ENCODE measurements at places on chromosomes 1 and 21. TPM values are rescaled to one million over a fixed set of nuclear protein-coding genes. Genes with fewer than 3 reads are reported as not detected.

C1orf116 gene
- not detected for total RNA-seq

OR6P1 gene
- not detected for total RNA-seq

PRELP gene
- not detected for total RNA-seq

SPTA1 gene
- not detected for total RNA-seq

SLC44A3 gene
- total RNA-seq, result 0.22 TPM

B3GALT5 gene
- not detected for total RNA-seq

ISG20L2 gene
- 55.7 TPM for total RNA-seq

TTLL10 gene
- 1.7 TPM for total RNA-seq

KCNT2 gene
- not detected for total RNA-seq

COL16A1 gene
- 0.44 TPM for total RNA-seq

KLHDC7A gene
- total RNA-seq, result not detected

DENND2C gene
- 0.15 TPM for total RNA-seq

TMPRSS3 gene
- 5.8 TPM for total RNA-seq

RGS21 gene
- not detected for total RNA-seq

RHCE gene
- total RNA-seq, result 0.22 TPM

HCN3 gene
- 2.3 TPM for total RNA-seq

C1orf94 gene
- not detected for total RNA-seq

PRAMEF26 gene
- total RNA-seq, result not detected

LEMD1 gene
- 1.7 TPM for total RNA-seq

RIMKLA gene
- total RNA-seq, result 2.2 TPM

SLC45A1 gene
- 0.20 TPM for total RNA-seq

EPHX1 gene
- total RNA-seq, result 1.0 TPM

OR2L8 gene
- total RNA-seq, result not detected

CRNN gene
- total RNA-seq, result not detected

LAD1 gene
- total RNA-seq, result not detected

SLC27A3 gene
- total RNA-seq, result 22.5 TPM

KCNQ4 gene
- 0.88 TPM for total RNA-seq

Data from T-helper 1 cell treated with Interleukin-12 subunit alpha and Interleukin-12 subunit beta and Interleukin-4 antibody, amounts not matched to agents 30 ng/mL and 1 ng/mL, for 36 hours (primary cell).